ENCODE measurements at places on chromosomes 1 and 21.

DNA sequence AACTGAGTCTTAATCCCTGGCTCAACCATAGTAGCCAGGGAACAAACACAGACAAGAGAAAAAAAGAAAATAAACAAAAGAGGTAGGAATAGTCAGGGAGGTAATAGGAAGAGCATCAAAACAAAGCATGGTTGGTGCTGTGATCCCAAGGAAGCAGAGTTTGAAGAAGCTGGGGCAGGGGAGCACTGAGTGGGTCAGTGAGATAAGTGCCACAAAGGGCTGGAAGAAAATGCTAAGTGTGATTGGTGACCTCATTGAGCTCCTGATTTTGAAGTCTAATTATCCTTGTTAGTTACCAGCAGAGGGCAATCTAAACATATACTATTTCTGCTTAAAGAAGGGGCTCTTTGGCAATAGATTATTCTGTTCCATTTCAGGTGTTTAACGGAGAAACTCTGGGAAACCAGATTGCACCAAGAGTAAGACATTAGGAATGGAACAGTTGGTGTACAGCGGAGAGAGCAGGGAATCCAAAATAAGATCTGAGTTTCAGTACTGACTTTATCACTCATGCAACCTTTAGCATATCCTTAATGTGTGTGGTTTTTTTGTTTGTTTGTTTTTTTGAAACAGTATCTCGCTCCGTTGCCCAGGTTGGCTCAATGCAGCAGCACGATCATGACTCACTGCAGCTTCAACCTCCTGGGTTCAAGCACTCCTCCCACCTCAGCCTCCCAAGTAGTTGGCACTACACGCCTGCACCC lies 30.7 kb upstream of the KIAA1614 start:
- DNase-seq, result peak; percentile 77

DNA sequence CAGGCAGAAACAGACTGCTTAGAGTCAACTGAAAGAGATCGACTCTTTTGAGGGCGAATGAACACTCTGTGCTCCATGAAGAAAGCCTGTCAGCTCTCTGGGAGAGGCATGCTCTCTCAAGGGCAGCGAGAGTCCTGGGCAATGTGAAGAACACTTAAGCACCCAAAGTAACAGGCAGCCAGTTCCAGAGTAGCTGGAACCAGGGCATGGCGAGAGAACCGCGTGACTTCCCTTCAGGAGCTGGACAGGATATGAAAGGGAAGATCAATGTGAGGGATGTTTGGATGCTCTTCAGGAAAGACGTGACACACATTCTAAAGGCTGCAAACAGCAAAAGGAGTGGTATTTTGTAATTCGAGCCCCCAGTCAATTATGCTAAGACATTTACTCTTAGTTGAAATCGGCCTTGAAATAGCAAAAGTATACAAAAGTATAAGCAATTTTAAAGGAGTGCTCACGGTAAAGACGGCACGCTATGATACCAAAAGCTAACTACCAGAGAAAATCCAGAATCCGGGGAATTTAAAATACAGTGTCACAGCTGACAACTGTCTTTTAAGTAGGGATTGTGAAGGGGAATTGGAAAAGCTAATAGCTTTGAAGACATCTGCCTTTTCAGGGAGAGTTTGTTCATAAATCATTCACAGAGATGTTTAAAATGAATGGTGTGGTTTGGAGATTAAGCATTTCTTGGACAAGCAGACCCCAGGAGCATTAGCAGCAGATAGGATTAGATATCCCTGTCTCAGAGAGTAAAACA lies 20.8 kb downstream of the ADAMTS5 start:
- no peak for DNase-seq

DNA sequence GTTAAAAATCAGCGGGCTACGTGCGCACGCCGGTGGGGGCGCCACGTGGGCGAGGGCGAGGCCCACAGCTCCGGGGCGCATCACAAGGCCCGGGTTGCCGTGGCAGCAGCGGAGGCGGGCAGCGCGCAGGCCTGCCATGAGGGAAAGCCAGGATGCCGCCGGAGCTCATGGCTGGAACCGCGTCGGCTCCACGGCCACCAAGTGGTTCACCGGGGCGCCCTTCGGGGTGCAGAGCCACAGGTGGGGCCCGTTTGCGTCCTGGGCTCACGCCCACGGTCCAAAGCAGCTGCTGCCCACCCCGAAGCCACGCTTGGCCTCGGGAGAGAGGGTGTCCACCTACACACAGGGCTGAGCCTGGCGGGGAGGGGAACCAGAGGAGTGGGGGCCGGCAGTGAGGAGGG lies 4.9 kb upstream of the TTC22 start:
- no peak for DNase-seq

- no peak for DNase-seq
Measured at GRCh38 chr21:45450423-45451090, 45.6 kb downstream of the COL18A1 start.

DNA sequence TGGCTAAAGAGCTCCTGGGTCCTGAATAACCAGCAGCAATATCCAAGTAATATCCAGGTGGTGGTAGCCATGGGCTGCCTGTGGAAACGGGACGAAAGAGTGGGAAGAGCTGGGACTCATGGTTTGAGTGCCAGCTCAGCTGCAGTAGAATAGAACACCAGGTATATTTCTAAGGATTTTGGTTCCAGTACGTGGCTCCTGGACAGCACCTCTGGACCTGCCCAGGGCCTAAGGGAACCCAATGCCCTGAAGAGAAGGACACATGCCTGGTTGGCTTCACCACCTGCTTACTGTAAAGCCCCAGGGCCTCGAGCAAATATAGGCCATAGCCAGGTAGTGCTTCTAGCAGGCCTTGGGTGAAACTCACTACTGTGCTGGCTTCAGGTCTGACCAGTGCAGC lies 566.7 kb downstream of the KIF26B start:
- no peak for DNase-seq
